Esophagus squamous epithelium (tissue), 5 donors: ENCODE measurements at places on chromosomes 12 and 14.

DNA sequence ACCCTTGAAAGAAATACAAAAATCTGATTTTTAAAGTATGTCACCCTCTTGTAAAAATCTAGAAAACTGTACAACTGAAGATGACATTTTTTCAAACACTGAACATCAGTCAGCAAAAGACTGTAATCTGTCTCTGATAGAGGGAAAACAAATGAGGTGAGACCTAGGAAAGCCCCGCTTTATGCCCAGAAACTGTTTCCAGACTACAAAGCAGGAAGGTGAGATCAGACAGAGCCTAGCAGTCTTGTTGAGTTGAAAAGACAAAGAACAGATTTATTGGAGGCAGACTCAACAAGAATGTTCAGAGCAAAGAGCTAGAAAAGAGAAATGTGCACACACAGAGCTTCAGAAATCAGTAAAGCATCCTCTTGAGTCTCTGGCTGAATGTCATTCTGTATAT lies 873.6 kb downstream of the LRFN5 start:
- no peak for DNase-seq

- DNase-seq = no peak
Measured at GRCh38 chr12:25990495-25990894, 32.0 kb downstream of the RASSF8 start.

GRCh38 chr14:95348395-95349080 lies 28.8 kb upstream of the CLMN start:
- DNase-seq = no peak

DNA sequence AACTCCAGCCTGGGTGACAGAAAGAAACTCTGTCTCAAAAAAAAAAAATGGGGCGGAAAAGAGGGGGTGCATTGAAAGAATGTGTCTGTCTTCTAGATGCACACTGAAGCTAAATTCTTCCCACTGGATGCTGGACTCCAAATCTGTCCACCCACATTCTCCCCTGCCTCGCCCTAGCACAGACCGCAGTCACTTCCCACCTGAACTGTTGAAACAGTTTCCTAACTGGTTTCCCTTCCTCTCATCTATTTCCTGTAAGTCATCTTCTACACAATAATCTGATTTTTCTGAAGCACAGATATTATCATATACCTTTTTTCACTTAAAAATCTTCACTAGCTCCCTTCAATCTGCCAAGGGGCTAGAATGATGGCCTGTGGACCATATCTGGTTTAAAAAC lies 1.5 kb upstream of the HCAR1 start:
- no peak for DNase-seq
